Non-pigmented ciliary epithelial cell (primary cell): ENCODE measurements at places on chromosomes 2 and 18.
A peak's percentile ranks its signal among the peaks of the same experiment; 100 is the strongest.

DNA sequence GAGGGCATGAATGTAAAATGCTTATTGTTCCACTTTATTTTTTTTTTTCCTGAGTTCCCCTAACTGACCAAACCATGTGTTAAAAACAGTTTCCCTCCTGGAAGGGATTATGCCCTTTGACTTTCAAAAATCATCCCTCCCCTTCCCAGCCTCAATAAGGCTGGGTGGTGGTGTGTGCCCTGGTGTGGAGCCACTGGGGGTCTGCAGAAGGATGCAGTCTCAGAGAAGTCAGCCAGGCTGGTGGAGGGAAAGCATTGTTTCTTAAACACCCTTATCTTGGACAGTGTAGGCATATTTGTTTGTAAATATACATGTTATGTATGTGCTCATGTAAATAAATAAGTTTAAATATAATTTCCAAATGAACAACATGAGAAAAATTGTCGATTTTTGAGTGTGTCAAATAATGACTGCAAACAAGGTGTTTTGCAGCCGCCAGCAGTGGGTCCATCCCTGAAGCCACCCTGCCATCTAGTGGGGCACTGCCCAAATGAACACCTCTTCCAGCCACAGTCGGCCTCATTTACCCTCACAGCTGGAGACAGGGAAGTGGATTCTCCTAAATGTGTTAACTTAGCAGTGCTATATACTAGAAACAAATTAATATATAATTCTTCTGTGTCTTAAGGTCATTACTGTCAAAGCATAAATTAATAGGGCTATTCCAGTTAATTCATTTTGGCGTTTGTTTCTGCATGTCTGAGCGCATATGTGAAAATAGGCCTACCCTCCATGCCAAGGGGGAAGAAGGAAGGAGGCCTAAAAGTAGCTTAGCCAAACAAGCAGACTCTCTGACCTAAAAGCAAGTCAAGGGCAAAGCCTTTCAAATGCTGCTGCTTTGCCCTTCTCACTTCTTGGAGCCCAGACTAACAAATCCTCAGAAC lies 209.6 kb upstream of the PIK3C3 start:
- DNase-seq = no peak

DNA sequence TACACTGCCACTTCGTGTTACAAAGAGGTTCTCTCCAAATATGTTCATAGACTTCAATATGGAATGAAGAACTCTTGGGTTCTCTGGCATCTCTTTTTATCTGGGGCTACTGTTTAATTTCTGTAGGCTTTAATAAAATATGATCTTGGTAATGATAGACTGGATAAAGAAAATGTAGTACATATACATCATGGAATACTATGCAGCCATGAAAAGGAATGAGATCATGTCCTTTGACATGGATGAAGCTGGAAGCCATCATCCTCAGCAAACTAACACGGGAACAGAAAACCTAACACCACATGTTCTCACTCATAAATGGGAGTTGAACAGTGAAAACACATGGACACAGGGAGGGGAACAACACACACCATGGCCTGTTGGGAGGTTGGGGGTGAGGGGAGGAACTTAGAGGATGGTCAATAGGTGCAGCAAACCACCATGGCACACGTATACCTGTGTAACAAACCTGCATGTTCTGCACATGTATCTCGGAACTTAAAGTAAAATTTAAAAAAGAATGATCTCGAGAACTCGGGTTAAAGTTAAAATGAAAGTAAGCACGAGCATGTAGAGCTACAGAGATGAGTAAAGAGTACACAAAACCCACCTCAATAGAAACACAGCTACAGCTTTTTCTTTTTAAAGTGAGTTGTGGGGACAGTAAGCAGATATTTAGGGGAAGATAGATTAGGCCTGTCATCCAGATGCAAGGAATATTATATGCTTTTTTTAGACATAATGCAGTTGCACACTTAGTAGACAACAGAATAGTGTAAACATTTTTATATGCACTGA lies 102.3 kb downstream of the SGPP2 start:
- no peak for DNase-seq

GRCh38 chr18:811892-812375 lies at the start of gene YES1:
Gene YES1 (minus strand): TSS chr18:812242. CDS start chr18:756827, 55,415 bp downstream.
- no peak for DNase-seq

GRCh38 chr2:55768991-55769390 lies 75.3 kb upstream of the PNPT1 start:
- DNase-seq = no peak

GRCh38 chr2:203992509-203992908 lies 55.9 kb downstream of the ICOS start:
- no peak for DNase-seq

- DNase-seq = no peak
Observed at GRCh38 chr18:57755473-57756067, 47.5 kb downstream of the ATP8B1 start.

DNA sequence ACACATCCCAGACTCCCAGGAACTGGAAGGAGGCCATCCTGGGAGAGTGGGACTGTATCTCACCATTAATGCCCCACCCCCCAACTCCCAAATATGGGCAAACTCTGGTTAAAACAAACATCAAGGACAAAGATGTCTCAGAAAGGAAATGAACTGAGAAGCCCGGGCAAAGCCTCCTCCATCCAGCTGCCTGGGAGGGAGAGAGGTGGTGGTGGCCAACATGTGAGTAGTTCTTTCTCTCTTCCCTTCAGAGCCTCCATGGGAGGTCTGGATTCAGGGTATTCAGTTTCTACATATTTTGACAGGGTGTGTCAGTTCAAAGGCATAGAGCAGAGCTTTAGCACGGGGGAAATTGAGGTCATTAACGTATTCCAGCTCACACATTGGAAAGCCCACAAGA lies 57.5 kb downstream of the CXCR4 start:
- no peak for DNase-seq

DNA sequence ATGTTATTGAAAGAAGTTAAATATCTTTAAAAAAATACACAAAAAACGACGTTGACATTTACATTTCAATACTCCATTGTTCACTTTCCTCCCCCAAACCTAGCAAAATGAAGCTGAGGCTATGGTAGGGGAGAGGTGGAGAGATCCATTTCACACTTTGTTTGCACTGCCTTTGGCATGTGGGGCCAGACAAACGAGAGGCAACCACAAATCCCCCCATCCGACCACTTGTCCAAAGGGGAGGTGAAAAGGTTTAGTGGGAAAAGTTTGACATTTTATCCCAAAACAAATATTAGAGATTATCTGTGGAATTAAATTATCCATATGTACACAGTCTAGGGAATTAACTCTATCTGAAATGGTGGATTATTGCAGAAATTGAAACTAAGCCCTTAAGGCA lies 261.7 kb upstream of the FIGN start:
- no peak for DNase-seq

GRCh38 chr18:74724186-74724585 lies 126.5 kb downstream of the ZNF407 start:
- DNase-seq = peak; percentile 34

DNA sequence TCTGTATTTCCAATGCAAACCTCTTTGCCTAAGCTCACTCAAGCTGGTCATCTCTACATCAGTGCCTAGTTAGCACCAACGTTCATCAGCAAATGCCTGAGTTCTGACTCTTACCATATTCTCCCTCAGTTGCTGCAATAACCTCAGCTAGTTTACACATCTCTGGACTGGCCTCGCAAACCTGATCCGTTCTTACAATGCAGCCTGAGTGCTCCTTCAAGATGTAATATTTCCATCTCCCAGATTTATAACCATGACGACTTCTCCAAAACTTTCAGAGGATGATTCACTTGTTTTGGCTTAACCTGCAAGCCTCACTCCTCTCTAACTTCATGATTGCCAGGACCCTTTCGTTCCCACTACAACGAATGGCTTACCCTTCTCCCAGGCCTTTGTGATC lies 69.7 kb downstream of the DIPK1C start:
- DNase-seq = no peak

- DNase-seq = no peak
Observed at GRCh38 chr18:54089749-54090459, 134.6 kb downstream of the MBD2 start.

DNA sequence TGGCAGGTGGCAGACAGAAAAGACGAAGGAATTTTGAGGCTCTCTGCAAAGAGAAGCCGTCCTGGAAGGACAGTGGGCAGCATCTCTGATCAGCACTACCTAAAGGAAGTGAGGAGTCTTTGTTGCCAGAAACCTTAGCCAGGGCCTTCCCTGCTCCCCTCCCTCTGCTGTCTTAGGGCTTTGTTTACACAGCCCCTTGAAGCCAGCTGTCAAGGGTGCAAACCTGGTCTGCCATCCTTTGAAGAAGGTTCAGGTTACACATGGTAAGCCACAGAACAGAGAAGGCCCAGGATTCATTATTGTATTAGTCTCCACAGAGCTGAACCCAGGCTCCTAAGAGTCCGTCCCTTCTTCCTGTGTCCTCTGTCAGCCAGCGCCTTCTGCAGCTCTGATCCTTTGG lies 356.7 kb downstream of the TGIF1 start:
- no peak for DNase-seq

GRCh38 chr2:110714452-110715224 lies 17.7 kb upstream of the ACOXL start:
- DNase-seq = no peak

DNA sequence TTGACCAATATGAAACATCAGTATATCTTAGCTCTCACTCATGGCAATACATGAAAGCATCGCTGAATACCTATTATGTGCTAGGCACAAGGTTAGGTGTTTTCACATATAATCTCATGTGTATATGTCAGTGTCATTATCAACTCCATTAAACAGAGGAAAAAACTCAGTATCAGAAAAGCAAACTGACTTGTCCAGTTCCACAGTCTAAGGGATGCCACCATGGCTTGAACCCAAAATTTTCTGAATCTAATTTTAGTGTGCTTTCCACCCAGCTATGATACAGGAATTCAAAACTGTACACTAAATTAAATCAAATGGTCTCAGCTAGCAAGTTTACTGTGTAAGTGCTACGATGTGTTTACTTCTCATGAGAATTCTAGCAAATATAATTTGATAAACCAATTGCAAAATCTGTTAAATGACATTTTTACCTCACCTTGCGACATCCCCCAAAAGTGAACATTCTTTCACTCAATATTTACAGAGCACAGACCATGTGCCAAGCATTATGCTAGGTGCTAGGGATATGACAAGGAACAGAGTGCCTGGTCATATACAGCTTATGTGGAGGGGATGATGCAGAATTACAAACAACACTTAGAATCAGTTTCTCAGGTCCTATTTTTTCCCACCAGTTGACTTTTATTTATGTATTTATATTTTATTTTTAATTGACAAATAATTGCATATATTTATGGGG lies 211.6 kb downstream of the PID1 start:
- no peak for DNase-seq

- no peak for DNase-seq
Observed at GRCh38 chr2:130369311-130369964, 13.6 kb downstream of the PTPN18 start.

DNA sequence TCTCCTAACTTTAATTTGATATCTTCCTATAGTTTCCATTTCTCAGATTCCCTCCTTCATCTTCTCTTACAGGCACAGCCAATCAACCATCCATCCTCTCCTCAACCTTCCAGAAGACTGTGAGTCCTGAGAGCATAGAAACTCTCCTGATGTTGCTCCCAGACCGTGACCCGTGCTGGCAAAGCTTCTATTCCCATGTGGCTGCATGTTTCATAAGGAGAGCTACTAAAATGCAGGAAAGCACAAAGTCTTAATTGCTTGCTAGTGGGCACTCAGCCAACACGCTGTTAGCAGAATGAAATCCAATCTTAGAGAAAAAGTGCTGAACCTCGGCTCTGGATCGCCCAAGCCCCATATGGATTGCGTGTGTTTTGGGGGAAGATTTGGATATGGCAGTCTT lies 1244.7 kb upstream of the ZEB2 start:
- no peak for DNase-seq

DNA sequence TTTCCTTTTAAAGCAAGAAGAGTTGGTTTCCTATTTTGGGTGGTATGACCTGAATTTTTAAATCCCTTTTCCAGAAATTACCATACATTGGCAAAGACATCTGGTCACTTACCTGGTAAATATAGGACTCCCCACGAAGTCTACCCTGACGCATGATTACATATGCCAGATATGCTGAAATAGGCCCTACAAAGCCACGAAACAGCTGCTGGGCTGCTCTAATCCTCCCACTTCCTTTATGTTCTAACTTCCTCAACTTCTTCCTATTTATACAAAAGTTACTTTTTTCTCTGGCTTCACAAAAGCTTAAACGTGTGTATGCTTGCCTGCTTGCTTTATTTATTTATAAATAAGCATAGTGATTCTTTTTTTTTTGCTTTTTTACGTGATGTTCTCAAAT lies 186.0 kb upstream of the EPHA4 start:
- no peak for DNase-seq

- no peak for DNase-seq
Observed at GRCh38 chr2:95231723-95232122, 24.4 kb downstream of the ZNF892 start.

- no peak for DNase-seq
Observed at GRCh38 chr18:48072428-48073204, 142.2 kb upstream of the SMAD2 start.

DNA sequence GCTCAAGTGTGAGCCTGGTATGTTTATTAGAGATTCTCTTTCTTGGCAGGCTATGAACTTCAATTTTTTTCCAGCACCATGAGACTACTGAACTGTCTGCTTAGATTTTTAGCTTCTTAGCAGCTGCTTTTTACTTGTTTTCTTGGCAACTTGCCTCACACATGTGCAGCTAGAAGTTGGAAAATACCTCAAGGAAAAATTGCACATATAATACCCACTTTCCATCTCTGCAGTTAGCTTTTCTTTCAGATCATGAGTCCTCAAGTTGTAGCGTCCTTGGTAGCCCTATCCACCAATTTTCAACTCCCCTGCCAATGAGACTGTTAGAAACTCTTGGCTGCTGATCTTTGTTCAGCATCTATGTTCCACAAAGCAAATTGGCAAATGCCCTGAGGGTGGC lies 302.1 kb downstream of the HRH4 start:
- DNase-seq = no peak

DNA sequence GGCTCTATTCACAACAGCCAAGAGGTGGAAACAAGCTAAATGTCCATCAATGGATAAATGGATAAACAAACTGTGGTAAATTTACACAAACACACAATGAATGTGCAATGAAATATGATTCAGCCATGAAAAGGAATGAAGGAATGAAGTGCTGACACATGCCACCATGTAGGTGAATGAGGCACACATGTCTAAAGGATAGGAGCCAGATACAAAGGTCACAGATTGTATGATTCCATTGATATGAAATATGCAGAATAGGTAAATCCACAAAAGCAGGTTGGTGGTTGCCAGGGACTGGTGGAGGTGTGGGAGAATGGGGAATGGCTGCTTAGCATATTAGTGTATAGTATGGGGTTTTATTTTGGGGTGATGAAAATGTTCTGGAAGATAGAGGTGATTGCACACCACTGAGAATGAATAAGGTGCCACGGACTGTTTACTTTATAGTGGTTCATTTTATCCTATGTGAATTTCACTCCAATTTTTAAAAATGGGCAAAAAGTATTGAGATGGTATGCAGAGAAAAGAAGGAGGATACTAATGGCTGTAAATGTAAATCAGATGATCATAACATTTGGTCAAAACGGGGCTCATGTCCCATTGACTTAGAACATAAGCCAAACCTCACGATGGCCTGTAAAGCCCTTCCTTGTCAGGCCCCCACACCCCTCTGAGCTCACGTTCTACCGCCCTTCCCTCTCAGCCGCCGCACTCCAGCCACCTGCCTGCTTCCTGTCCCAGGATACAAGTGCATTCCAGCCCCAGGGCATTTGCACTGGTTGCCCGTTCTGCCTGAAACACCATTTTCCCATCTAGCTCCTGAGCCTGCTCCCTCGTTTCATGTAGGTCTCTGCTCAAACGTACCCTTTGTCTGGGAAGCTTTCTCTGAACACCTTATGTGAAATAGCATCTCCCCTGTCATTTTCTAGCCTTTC lies 165.5 kb downstream of the DDX1 start:
- DNase-seq = no peak

- no peak for DNase-seq
Observed at GRCh38 chr2:112642966-112643365, 2.8 kb upstream of the SLC20A1 start.
